ENCODE measurements at places on chromosomes 2 and 18. TPM values are rescaled to one million over a fixed set of nuclear protein-coding genes. Genes with fewer than 3 reads are reported as not detected.

DNA sequence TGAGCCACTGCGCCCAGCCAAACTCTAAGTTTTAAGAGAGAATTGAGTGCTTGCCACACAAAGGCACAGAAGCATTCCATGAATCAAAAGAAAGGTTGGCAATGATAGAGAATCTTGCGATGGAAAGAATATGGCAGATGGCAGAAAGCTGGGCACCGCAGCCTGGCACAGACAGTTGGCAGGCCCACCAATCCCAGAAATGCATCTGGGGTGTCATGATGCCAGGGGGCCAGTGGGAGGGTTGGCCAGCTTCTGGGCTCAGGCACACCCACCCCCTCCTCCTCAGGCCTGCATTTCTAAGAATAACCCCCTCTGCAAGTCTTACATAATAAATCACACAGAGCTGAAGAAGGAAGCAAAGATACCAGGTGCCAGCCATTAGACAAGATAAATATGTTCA lies 19.6 kb downstream of the ZNF2 start:
- DNase-seq = no peak

GRCh38 chr2:165060411-165060810 lies 105.1 kb upstream of the SLC38A11 start:
- no peak for DNase-seq

GRCh38 chr2:172710584-172711047 lies 25.0 kb upstream of the RAPGEF4 start:
- DNase-seq = peak; percentile 43

The MAP4K4 gene
- total RNA-seq = 87.2 TPM

The CYP1B1 gene
- total RNA-seq = 58.2 TPM

The SULT1C2 gene
- total RNA-seq = not detected

DNA sequence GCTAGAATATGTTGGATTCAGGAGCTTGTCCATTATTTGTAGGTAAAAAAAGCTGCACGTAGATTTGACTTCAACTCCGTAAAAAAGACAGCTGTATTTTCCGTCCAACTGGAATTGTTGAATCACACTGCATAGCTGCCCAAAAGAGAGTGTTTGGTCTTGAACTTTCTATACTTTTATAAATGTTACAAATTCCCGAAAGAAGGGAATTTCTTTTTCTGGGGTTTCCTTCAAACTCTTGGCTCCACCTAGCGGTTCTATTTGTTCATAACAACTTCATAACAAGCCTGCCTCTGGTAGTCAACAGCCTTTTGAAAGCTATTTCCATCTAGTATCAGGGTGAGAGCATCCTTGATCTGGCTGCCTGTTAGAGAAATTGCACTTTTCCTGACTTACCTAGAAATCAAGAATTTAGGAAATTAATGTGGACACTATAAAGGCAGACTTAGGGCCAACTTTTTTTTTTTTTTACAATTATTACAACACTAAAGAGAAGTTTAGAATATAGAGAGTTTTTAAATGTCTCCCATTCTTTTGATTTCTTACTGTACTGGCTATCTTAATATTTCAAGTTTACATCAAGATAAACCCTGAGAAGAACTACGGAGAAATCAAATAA lies 48.1 kb downstream of the TMEM185B start:
- DNase-seq = no peak

DNA sequence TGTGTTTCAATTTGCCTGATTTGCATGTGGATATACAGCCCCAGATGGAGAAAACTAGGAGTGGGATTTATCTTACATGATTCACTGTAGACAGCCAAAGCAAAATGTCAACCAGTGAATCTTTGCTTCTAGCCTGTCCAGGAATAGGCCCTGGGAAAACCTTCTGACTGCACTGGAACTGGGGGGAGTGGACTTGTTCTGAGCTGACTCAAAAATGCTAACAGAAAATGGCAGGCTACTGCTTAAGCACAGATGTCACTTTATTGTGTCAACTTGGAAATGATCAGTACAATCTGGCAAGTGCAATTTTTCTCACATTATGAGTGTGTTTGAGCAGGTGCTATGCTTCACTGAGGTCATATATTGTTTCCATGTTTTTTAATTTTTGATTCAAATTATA lies 593.7 kb downstream of the NRXN1 start:
- DNase-seq = no peak

GRCh38 chr18:63099848-63100629 lies 219.5 kb downstream of the BCL2 start:
- DNase-seq = no peak

DNA sequence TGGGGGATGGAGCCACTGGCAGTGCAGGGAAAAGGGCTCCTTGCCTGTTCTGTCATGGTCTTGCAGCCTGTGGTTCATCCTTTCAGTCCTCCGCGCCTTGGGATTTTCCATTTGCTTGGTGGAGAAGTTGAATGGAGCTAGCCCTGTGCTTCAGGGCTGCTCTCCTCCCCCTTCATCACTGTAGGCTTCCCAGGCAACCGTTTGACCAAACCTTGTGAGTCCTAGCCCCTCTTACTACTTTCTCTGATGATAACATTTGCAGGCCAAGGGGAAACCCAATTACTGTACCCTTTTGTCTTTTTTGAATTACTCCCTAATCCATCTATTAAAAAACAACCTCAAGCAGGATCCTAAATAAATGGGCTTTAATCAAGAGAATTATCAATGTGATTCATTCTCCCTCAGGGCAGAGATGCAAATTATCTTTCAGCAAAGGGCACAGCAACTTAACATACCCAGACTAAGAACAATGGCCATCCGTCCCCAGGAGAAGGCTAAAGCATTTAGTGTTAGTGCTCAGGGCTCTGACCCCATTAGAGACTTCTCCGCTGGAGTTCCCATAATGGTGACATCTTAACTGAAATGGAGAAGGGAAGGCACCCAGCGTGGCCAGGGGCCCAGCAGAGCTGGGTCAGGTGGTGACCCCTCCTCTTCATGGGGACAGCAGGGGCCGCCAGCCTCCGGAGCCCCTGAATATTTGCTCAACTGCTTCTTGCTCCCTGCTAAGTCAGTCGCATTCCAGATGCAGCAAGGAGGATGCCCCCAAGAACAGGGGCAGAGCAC lies 40.7 kb downstream of the RHOB start:
- DNase-seq = peak; percentile 13

- no peak for DNase-seq
Measured at GRCh38 chr2:43934567-43934966, 61.2 kb downstream of the LRPPRC start.

DNA sequence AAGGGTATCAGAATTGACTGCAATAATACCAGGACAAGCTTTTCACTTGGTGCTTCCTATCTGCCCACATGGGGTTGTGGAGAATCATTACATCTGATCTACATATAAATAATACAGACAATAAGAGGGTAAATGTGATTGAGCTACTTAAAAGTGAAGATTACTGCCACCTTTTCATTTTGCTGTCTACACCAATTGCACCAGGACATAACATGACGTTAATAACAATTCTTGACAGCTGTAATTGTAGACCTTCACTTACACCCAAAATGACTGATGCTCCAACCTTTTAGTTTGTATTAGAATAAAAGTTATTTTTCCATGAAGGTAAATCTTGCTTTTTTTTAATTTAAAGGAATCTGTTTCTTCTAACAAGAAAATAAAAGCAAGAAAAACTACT lies 36.5 kb upstream of the TTN start:
- no peak for DNase-seq

GRCh38 chr2:39499336-39499735 lies 62.3 kb upstream of the MAP4K3 start:
- no peak for DNase-seq

The CABLES1 gene
- 8.8 TPM for total RNA-seq

- DNase-seq = no peak
Measured at GRCh38 chr2:11752906-11753305, 6.5 kb downstream of the LPIN1 start.

DNA sequence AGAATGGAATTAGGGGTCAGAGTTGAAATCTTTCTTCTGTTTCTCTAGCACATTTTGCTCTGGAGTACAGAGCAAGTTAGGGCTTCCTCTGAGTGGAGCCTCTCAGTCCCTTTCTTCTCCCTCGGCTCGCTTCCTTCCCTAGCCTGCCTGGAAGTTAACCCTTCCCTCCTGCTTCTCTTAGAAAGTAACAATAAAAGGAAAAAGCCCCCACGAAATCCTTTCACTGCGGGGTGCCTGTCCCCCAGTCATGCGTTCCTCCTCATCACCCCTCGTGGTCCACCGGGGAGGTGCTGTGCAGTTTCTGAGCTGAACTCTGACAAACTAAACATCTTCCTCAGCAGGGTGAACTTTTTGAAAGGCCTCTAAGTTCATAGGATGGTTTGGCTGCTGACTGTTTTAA lies 2.0 kb downstream of the IGFBP2 start:
- DNase-seq = no peak

The HOXD8 gene
- 25.8 TPM for total RNA-seq

- DNase-seq = no peak
Measured at GRCh38 chr2:140353541-140353940, 1573.4 kb upstream of the NXPH2 start.

The NPHP1 gene
- total RNA-seq = 9.4 TPM

GRCh38 chr2:121182520-121182919 lies 102.5 kb downstream of the TFCP2L1 start:
- DNase-seq = no peak

The MGAT4A gene
- 107 TPM for total RNA-seq

DNA sequence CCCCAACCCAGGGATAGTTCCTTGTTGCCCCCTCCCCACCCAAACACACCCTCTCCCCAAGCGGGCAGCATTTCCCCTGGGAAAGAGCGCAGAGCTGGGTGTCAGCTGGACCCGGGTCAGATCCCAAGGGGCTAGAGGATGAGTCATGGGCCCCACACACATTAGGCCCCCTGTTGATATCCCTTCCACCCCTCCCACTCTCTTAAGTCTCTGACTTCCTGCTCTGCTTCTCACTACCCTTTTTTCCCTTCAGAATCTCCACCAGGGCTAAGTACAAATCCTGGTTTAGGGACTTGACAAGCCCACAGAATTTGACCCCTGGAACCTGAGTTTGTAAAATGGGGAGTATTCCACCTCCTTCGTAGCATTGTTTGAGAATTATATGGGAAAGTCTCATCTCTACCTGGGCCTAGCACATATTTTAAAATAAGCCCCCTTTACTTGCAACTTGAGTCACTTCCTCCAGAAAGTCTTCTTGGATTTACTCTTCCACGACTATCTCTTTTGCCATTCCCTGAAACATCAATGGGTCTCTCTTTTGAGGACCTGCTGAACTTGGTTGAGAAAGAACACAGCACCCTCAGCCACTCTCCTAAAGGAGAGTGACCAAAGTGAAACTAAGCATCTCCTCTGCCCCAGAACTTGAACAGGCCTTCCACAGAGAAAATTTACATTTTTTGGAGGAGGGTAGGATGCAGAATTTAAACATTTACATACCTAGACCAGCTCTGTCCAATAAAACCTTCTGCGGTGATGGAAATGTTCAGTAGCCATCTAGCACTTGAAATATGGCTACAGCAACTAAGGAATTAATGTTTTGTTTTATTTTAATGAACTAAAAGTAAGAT lies 4.7 kb downstream of the RTKN start:
- DNase-seq = no peak

GRCh38 chr2:160984426-160985077 lies 175.7 kb upstream of the TANK start:
- peak; percentile 50 for DNase-seq

DNA sequence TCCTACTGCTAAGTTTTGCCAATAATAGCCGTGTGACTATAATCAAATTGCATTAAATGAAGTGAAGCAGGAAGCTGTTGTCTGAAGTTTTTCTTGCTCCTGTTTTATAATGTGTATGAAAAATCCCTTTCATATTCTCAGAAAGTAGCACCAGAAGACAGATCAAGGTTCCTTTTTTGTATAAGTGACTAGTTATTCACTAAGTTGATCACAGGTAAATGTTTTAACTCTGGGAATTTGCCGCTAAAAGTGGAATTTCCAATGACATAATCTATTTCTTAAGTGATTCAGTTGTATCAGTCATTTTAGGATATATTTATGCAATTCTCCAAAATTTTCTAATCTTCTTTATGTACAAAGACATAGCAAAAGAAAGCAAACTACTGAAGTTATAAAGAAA lies 99.6 kb downstream of the DPP4 start:
- DNase-seq = no peak
